ENCODE measurements at places on chromosomes 7 and 10.

- DNase-seq: no peak
Observed at GRCh38 chr7:107606303-107606702, 26.3 kb downstream of the BCAP29 start.

DNA sequence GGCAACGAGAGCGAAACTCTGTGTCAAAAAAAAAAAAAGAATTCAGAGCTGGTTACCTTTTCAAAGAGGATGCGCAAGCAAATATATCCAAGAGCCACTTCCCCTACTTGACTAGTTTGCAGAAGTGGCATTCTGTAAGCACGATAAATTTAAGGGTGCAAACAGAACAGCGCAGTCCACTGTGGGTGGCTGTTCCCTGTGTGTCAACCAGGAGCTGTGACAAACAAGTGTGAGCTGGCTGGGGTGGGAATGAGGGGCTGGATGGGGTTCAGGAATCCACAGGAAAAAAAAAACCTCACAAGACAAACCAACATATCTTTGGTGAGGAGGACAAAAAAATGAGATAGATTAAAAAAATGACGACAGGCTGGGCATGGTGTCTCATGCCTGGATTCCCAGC, 15.9 kb downstream of the GUSB start:
- no peak for DNase-seq

DNA sequence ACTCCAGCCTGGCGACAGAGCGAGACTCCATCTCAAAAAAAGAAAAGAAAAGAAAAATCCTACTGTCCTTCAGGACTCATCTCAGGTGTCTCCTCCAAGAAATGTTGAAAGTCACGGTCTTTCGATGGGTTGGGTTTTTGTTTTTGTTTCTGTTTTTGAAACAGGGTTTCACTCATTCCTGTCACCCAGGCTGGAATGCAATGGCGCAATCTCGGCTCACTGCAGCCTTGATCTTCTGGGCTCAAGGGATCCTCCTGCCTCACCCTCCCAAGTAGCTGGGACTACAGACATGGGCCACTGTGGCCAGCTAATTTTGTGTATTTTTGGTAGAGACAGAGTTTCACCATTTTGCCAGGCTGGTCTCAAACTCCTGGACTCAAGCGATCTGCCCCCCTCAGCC, 3.1 kb upstream of the SORBS1 start:
- DNase-seq: no peak

DNA sequence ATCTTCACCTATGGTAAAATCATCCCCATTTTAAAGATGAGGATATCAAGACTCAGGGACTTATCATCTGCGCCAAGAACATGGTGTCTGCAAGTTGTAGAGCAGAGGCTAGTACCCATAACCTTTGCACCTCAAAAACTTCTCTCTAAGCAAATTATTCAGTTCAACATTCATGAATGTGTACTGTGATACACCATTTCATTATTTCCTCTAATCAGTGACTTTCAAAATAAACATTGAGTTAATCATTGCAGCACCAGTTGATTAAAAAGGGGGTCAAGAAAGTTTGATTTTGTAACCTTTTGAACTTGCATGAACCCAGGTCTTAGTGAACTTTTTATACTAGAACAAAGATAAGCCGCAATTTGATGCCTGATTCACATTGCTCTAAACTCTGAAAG, 47.6 kb upstream of the CYP2C8 start:
- DNase-seq: no peak

DNA sequence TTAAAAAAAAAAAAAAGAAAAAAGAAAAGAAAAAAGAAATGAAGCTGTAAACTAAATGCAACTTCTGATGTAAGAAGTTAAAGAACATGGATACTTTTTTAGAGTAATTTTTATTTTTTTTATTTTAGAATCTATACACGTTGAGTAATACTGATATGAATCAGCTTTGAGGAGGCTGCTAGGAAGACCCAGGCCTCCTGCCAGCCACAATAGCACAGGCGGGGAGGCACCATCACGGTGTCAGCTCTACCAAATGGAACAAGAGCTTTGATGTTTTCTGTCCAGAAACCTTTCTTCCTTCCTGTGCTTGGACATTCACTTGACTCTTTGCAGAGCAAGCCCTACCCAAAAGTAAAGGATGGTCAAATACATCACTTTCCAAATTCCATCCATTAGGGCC, 45.3 kb upstream of the EGR2 start:
- DNase-seq: no peak

- no peak for DNase-seq
Observed at GRCh38 chr10:112696592-112696991, 249.6 kb downstream of the VTI1A start.

GRCh38 chr7:133556553-133556952, 303.7 kb downstream of the EXOC4 start:
- no peak for DNase-seq

- DNase-seq: peak; percentile 23
Observed at GRCh38 chr7:92244808-92245486, 767 bp downstream of the KRIT1 start.

GRCh38 chr7:41729059-41729458, 26.2 kb upstream of the INHBA start:
- DNase-seq: no peak

DNA sequence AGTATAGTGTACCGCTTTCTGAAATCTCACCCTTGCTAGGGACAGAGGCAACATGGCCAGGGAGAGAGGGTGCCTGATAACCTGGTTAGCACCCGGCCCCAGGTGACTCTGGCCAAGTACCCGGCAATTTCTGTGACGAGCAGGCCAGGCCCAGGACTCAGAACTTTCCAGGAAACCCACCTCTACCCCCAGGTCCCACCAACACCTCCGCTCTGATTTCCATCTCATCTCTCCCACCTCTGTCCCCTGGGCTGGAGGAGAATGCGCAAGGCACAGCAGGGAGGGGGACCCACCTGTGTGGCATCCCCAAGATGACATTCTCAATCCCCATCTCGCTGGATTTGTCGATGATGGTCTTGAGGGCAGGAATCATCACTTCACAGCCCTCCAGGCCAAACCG, 11.6 kb downstream of the OGDHL start:
- DNase-seq: no peak

DNA sequence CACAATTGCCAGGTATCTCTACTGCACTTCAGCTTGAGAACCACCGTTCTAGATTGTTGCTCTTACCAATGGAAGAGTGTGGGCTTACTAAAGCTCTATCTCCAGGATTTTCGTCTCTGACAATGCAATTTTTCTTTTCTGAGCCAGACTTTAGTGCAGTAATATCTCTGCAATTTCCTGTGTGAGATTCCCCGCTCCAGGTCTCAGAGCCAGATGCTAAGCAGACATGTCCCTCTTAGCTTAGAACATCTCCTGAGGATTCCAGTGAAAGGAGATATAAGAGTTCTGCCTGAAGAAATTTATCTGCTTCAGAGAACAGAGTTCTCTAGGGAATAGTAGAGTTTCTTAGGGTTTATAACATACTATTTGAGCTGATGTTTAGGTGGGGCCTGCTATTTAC, 82.0 kb downstream of the SND1 start:
- DNase-seq: no peak

GRCh38 chr10:29163746-29164145, 125.1 kb upstream of the LYZL1 start:
- no peak for DNase-seq

DNA sequence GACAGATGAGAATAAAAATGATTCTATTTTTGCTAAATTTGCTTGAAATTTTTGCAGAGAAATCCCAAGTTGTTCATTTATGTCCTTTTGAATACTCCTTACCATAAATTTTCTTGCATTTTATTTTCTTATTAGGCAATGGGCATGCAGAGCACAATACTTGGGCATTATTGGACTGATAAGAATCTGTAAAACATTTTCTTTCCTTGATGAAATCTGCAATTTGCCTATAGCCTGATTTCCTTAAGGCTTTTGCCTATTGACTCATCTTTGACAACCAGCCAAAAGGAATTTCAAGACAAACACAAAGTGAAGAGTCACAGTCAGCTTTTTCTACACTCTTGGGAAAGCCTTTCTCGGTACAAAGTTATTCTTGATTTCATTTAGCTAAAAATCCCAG, 30.5 kb upstream of the GNAT3 start:
- DNase-seq: no peak

DNA sequence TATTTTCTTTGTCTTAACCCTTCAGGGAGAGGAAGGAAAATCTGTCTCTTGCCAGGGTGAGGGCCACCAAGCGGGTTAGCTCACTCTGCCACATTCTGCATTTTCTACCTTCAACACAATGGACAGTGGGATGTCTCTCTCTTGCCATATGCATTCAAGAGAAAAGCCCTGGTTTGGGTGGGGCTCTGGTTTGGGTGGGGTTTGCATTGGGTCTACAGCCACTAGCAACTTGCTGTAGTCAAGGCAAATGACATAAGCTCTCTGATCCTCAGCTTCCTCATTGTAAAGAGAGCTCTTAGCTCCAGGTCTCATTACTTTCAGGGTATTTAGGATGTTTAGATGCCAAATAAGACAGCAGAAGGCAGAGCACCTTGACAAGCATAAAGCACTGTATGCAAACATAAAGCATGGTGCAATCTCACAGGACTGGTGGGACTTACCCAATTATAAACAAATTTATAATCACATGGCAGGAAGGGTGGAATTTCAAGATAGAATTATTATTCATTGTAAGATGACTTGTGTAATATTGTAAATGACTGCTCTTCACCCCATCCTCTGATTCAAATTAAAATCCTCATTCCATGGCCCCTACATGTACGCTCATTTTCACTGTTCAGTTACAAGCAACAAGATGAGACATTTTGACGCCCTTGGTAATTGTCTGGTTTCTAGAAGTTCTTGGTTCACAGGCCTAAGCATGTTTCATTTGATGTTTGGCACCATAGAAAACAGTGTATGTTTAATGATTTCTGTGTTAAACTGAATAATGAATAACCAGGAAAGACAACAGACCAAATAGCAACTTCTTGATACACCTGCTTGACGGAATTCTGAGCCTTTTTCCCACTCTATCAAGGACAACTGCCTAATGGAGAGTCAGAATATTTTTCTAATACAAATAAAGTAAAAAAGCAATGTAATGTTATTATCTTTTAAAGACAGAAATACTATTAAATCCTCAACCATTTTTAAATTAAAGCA, 258.9 kb downstream of the KCNMA1 start:
- no peak for DNase-seq

GRCh38 chr7:98203261-98203963, 7.8 kb upstream of the BHLHA15 start:
- DNase-seq: no peak

GRCh38 chr10:59843748-59844147, 62.6 kb downstream of the CCDC6 start:
- DNase-seq: no peak

Measured in KG1 (cell line).